Endodermal cell (in vitro differentiated cells): ENCODE measurements at places on chromosomes 3 and 15. TPM values are rescaled to one million over a fixed set of nuclear protein-coding genes. Genes with fewer than 3 reads are reported as not detected.
A peak's percentile ranks its signal among the peaks of the same experiment; 100 is the strongest.

GRCh38 chr3:180329187-180329586 lies 272.8 kb upstream of the TTC14 start:
- H3K27ac ChIP-seq = no peak overlapping the region
- H3K4me1 ChIP-seq = peaks cover 15% of the 10 kb centered on the region
- H3K36me3 ChIP-seq = no peaks in the 10 kb centered on the region
- no peaks in the 10 kb centered on the region for H3K27me3 ChIP-seq

- DNase-seq = peak; percentile 93
- peaks cover 53% of the 10 kb centered on the region for H3K36me3 ChIP-seq
- no peak overlapping the region for H3K4me3 ChIP-seq
- no peaks in the 10 kb centered on the region for H3K4me1 ChIP-seq
- H3K27me3 ChIP-seq = no peaks in the 10 kb centered on the region
These were observed 18.7 kb downstream of the AP3S2 start for GRCh38 chr15:89874926-89875564.

- H3K36me3 ChIP-seq = no peaks in the 10 kb centered on the region
- H3K27ac ChIP-seq = no peak overlapping the region
- peaks cover 12% of the 10 kb centered on the region for H3K27me3 ChIP-seq
- no peaks in the 10 kb centered on the region for H3K4me1 ChIP-seq
- no peak overlapping the region for H3K4me3 ChIP-seq
These were observed 13.0 kb upstream of the PARP6 start for GRCh38 chr15:72285402-72285801.

DNA sequence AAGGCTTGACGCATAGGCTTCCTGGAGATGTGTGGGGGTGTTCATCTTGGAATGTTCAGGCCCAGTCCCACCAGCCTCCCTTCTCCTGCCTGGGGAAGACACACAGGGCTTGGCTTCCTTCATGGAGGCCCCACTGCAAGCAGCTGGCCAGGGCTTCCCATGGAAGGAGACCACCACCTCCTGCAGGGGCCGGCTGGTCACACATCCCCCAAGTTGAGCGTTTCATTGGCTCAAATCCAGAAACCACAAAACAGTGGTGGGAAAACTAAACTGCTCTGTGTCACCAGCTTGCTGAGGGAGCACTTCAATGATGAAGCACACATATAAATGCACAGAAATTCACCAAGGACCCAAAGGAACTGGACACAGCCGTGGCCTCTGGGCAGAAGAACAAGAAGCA lies 8.3 kb downstream of the IQSEC1 start:
- H3K4me3 ChIP-seq = no peak overlapping the region
- DNase-seq = no peak
- H3K27me3 ChIP-seq = no peaks in the 10 kb centered on the region
- no peaks in the 10 kb centered on the region for H3K4me1 ChIP-seq
- H3K27ac ChIP-seq = no peak overlapping the region

GRCh38 chr3:79063624-79064023 lies 704.2 kb downstream of the ROBO1 start:
- no peaks in the 10 kb centered on the region for H3K4me1 ChIP-seq
- H3K4me3 ChIP-seq = no peak overlapping the region
- no peak overlapping the region for H3K27ac ChIP-seq
- H3K27me3 ChIP-seq = no peaks in the 10 kb centered on the region

GRCh38 chr15:57947781-57948180 lies 117.7 kb downstream of the ALDH1A2 start:
- peak; percentile 67 for DNase-seq
- no peak overlapping the region for H3K27ac ChIP-seq

Gene ATP2C1
- total RNA-seq = 76.8 and 77.9 TPM in 2 replicates

Gene PLA2G4E
- not detected in 3 replicates for total RNA-seq
